Hematopoietic multipotent progenitor cell (in vitro differentiated cells): ENCODE measurements at places on chromosomes 11 and 22.

DNA sequence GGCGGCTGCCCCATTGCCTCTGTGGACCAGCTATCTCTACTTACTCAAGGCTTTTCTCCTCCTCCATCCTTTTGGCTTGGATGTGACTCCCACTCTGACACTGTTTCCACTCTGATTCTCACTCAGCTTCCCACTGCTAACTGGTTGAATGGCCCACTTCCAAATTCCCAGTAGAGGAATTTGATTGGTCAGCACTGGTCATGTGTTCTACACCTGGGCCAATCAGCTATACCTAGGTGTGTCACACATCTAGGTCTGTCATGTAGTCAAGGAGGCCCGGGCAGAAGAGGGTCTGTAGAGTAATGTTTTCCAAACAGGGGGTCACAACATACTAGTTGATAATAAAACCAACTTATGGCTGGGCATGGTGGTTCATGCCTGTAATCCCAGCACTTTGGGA, 53.3 kb downstream of the TPBGL start:
- DNase-seq = no peak

- no peak for DNase-seq
Observed at GRCh38 chr22:28466399-28466798, 213.2 kb downstream of the TTC28 start.

DNA sequence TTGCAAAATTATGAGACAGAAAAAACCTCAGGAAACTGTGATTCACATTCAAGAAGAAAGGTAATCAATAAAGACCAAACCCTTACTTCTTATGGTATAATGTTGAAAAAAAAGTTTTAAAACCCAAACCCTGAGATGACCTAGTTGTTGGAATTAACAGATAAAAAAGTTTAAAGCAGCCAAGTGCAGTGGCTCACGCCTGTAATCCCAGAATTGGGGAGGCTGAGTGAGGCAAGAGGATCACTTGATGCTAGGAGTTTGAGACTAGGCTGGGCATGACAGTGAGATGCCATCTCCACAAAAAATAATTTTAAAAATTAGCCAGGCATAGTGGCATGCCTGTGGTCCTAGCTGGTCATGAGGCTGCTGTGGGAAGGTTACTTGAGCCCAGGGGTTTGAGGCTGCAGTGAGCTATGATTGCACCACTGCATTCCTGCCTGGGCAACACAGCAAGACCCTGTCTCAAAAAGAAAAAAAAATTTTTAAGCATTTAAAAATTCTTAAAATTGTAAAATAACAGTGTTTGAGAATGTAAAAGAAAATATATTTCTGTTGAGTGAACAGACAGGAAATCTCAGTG, 85.1 kb downstream of the EFCAB6 start:
- DNase-seq = no peak

DNA sequence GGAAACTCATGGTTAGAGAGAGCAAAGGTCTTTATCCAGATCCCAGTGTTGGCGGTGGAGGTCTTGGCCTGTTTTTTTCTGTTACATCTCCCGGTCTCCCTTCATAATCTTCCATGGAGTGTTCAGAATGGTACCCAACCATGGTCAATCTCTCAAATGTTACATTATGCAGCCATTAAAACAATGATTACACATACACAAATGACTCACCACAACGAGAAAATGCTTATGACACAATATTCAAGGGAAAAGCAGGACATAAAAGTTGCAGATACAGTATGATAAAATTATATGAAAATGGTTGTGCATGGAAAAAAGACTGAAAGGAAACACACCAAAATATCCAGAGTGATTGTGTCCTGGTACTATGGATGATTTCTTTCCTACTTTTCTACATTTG, 17.8 kb upstream of the CSNK1E start:
- no peak for DNase-seq

- DNase-seq = no peak
Observed at GRCh38 chr11:83355391-83355790, 69.2 kb upstream of the CCDC90B start.

DNA sequence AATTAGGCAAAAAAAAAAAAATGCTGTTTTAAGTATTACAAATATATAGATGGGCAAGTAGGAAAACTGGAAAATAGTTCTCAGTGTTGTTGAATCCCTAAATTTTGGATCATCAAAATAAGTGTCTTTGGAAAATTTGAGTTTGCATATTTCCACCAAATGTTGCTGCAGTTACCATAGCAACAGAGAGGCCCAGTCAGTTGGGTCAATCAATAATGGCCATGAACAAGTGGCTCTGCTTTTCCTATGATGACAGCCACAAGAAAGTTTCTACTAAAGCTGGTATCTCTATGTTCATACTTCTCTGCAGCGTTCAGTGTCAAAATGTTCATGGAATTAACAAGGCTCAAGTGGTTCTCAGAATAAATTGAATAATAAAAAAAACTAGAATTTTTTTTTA, 79.1 kb downstream of the SERGEF start:
- DNase-seq = no peak

DNA sequence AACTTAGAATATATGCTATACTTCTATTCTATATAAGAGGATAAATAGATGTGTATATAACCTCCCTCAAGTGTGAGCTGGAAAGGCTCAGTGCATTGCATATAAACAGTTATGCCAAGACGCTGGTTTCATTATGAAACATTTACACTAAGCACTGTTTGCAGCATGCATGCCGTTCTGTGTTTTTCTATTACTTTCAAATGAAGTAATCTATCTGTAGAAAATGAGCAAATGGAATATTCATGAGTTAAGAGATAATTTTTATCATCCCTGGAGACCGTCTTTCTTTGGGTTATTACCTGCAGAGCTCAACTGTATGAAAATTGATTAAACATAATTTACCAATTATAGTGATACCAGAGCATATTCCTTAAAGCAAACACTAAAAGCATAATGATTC, 925.7 kb upstream of the CCDC90B start:
- no peak for DNase-seq

- no peak for DNase-seq
Observed at GRCh38 chr11:46336563-46337180, 10.6 kb upstream of the DGKZ start.

DNA sequence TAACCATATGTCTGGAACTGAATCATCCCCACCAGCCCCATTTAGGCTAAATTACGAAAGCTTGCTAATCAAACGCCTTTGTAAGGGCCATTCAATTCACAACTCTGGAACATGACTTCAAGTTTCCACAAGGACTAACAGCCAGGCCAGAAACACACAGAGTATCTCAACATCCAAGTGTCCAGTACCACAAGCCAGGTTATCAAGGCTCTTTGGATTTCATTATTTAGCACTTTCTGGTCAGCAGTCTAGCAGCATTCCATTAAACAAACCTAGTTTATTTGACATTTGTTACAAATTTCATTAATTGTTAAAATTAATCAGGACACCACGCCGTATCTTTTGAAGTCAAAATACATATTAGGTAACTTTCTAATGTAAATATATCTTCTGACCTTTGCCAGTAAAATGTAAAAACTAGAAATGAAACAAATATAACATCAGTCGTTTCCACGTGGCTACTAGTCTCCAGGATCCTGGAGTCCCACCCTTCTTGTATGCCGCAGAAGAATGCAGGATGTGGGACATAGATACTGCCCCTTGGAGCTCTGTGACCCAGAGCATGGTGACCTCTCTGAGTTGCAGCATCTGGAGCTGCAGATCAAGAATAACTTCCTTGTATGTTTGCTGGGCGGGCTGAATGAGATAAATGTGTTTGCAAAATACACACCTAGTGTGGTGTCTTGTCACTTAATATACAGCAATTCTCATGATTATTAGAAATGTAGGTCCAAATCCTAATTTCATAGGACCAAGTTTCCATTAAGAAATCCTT, 64.7 kb downstream of the MPPED2 start:
- no peak for DNase-seq

- DNase-seq = peak; percentile 75
Observed at GRCh38 chr22:41217553-41218157, 12.5 kb downstream of the L3MBTL2 start.

DNA sequence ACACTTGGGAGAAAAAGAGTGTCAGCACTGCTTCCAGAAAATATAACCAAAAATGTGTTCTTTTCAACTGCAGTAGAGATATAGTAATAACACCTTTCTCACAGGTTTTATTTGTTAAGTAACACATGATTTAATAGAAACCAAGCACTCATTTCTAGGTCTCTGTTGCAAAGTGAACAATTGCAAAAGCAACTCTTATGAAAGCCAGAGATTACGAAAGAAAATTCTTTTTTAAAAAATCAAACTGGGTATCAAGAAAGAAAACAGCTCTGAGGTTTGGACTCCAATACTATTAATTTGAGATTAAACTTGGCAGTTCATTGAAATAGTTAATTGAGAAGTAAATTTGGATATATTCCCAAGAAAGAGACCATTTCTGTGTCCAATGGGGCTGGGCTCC, 9.8 kb upstream of the XKR3 start:
- no peak for DNase-seq

DNA sequence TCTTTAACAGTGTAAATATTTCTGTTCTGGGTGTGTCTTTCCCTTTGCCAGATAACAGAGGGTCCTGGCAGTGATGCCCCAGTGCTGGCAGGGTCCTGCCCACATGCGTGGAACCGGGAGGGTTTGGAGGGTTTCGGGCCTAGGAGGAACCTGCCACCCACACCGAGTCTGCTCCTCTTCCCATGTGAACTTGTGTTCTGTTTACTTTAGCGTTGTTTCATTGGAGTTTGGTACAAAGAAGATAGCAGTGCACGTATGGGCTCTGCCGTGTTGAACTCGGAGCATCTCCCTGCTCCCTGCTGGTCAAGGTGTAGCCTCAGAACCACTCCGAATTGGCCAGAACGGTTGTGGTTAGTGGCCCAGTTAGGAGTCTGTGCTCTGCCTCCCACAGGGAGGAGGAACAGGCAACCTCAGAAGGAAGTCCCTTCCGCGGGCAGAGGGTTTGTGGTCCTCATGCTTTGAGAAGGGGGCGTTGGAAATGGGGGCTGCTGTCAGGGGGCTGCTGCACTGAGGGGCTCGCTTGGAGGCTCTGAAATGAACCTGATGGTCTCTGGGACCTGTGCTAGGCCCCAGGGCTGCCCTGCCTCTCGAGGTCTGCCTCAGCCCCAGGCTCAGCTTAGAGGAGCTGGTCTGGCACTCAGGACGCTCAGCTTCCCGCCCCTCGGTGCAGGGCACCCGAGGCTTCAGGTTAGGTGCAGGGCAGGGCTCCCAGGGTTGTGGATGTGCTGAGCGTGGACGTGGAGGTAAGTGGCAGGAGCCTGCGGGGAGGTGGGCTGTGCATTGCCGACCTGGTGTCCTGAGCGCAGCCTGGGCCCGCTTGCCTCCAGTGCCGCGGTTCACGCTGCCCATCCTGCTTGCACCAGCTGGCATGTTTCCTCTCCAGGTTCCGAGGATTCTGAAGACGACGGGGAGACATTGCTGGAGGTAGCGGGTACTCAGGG, 10.4 kb downstream of the PHRF1 start:
- no peak for DNase-seq

- DNase-seq = no peak
Observed at GRCh38 chr11:104704888-104705287, 193.4 kb downstream of the CASP12 start.

DNA sequence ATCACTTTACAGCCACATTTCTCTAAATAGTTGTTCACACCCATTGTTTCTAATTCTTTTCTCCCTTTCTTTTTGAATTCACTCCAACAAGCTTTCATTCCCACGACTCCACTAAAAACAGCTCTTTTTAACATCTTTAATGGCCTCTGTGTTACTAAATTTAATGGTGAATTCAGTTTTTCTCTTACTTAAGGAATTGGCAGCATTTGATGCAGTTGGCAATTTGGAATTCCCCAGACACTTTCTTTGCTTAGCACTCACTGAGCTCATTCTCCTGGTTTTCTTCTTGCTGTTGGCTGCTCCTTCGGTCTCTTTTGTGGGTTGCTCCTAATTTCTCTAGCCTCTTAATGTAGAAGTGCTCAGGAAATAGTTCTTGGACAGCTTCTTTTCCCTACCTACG, 40.5 kb upstream of the OR9Q1 start:
- no peak for DNase-seq

GRCh38 chr22:43479962-43480361, 68.1 kb downstream of the MPPED1 start:
- DNase-seq = no peak

- DNase-seq = no peak
Observed at GRCh38 chr22:24184057-24184798, 2.9 kb downstream of the SUSD2 start.

- no peak for DNase-seq
Observed at GRCh38 chr11:65606876-65607613, 7.0 kb downstream of the MAP3K11 start.
